ENCODE measurements at places on chromosomes 4 and X.

DNA sequence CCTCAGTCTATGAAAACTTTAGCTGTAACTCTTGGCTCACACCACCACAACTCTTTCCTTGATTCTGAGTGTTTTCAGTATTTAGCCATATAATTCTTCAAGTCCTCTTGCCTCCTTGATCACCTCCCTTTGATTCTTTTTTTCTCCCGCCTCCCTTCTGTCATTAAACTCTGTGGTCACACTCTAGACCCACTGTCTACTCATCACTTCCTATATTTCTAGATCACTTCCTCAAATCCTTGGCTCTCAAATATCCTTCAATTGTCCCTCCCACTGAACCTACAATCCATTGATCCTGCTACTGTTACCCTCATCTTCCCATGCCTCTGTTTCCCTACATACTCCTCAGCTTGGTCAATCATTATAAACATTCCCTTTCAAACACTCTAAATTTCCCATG is 12.4 kb upstream of the CXXC4 start:
- DNase-seq, result no peak

DNA sequence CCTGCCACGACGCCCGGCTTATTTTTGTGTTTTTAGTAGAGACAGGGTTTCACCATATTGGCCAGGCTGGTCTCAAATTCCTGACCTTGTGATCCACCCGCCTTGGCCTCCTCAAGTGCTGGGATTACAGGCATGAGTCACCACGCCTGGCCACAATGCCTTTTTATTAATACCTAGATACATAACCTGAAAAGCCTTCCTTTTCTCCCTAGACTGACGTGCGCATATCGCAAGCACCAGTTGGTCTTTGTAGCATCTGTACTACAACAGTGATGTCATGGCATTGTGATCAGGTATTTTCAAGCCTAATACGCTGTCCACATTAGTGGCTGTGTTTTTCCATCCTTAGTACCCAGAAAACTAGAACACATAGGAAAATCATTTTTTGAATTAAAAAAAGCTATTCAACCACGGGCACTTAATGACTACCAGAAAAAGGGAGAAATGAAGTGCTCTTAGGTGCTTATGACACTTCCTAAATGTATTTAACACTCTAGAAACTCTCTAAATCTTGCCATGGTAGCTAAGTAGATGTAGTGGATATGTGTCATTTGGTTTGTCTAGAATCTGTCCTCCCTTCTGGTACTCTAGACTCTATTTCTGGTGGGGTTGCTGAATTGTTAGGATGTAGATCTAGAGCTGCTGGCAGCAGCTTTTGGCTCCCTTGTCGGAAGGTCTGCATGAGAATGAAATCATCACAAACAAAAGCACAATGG is 707.8 kb downstream of the STIM2 start:
- DNase-seq, result no peak

GRCh38 chr4:139419388-139419914 is 34.5 kb upstream of the RAB33B start:
- no peak for DNase-seq

DNA sequence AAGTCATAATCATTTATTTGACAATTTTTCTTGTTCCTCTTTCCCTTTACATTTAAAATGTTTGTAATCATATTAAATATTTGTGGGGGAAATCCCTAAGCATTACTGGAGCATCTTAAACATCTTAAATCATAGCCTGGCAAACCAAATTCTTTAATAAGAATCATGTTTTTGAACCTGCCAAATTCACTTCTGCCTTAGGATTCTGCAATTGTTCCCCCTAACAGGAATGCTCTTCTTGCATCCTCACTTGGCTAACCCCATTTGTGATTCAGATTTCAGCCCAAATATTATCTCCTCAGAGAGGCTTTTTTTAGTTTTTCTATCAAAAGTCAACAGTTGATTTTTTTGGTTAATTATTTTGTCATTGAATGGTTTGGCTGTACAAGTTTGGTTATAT is 241.1 kb downstream of the MAPK10 start:
- no peak for DNase-seq

GRCh38 chr4:2126309-2127043 is 67.3 kb downstream of the NAT8L start:
- no peak for DNase-seq

DNA sequence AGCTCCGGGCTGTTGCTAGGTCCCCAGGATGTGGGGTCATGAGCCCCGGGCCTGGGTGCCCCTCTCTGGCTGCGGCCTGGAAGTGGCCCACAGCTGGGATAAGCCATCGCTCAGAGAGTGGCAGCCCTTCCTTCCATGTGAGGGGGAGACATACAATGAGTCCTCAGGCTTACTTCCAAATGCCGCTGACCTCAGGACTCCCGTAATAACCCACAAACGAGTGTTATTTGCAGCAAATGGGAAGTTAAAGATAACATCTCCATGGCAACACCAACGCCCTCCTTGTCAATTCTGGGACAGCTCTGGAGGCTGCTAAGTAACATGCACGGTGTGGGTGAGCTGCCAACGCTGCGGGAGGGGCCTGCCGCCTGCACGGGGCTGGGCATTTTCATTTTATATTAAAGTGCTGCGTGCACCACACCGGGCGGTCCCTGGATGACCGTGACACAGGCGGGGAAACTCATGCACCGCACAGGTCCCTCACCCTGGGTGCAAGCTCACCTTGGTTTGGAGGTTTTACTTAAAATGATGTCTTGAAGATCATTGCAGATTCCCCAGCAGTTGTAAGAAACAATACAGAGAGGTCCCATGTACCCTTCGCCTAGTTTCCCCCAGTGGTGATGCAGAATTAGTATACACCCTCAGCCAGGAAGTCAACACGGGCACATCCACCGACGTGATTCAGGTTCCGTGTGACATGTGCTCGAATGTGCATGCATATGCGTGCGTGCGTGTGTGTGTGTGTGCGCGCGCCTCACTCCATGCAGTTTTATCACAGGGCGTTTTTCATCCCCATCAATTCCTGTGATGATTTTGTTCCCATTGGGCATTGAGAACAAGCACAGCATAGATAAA is 79.4 kb downstream of the ABLIM2 start:
- DNase-seq, result no peak

DNA sequence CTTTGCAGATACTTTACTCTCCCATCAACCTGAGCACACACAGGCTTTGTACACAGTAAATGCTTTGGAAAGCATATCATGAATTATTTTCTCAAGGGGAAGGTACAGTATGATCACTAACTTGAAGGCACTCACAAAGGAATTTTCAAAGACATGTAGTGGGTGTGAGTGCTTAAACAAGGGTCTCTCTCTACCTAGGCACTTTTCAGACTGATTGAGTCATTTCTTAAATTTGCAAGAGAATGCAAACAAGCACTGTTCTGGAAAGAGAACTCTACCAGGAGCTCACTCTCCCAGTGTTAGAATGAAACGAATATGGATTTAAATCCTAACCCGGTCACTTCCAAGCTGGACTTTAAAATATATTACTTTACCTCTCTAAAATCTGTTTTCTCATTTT is 85.7 kb downstream of the MAML3 start:
- no peak for DNase-seq
